ENCODE measurements at places on chromosomes 11 and 22. TPM values are rescaled to one million over a fixed set of nuclear protein-coding genes. Genes with fewer than 3 reads are reported as not detected.

MPZL3 gene
- 2.1 TPM for total RNA-seq

SCUBE2 gene
- total RNA-seq: 1.6 TPM

ACRV1 gene
- total RNA-seq: not detected

PANX3 gene
- not detected for total RNA-seq

OPCML gene
- total RNA-seq: 0.46 TPM

LRRC4C gene
- total RNA-seq: 0.22 TPM

ANKK1 gene
- 0.20 TPM for total RNA-seq

ZNF215 gene
- total RNA-seq: 18.2 TPM

HORMAD2 gene
- not detected for total RNA-seq

AMBRA1 gene
- 40.0 TPM for total RNA-seq

AHNAK gene
- total RNA-seq: 15.2 TPM

PUS3 gene
- total RNA-seq: 26.9 TPM

GGTLC2 gene
- total RNA-seq: not detected

SLC25A18 gene
- 2.3 TPM for total RNA-seq

PRR5L gene
- 4.1 TPM for total RNA-seq

P2RY2 gene
- 0.35 TPM for total RNA-seq

PHF5A gene
- 114 TPM for total RNA-seq

PLA2G3 gene
- total RNA-seq: 8.3 TPM

MLC1 gene
- total RNA-seq: not detected

OR51B6 gene
- not detected for total RNA-seq

GRK3 gene
- 22.8 TPM for total RNA-seq

MRPL11 gene
- 106 TPM for total RNA-seq

ZDHHC8 gene
- total RNA-seq: 47.3 TPM

C22orf31 gene
- total RNA-seq: not detected

HOATZ gene
- not detected for total RNA-seq

CRYAB gene
- total RNA-seq: not detected

KCNQ1OT1 gene
- total RNA-seq: 1.2 TPM

MS4A12 gene
- total RNA-seq: not detected

ZP1 gene
- total RNA-seq: not detected

OR10A6 gene
- total RNA-seq: not detected
